ENCODE measurements at places on chromosomes 3 and 15.

GRCh38 chr3:180808823-180809575 is 103.5 kb upstream of the FXR1 start:
- no peak for DNase-seq

GRCh38 chr3:10279384-10280176 is 13.2 kb downstream of the GHRL start:
- DNase-seq: no peak

DNA sequence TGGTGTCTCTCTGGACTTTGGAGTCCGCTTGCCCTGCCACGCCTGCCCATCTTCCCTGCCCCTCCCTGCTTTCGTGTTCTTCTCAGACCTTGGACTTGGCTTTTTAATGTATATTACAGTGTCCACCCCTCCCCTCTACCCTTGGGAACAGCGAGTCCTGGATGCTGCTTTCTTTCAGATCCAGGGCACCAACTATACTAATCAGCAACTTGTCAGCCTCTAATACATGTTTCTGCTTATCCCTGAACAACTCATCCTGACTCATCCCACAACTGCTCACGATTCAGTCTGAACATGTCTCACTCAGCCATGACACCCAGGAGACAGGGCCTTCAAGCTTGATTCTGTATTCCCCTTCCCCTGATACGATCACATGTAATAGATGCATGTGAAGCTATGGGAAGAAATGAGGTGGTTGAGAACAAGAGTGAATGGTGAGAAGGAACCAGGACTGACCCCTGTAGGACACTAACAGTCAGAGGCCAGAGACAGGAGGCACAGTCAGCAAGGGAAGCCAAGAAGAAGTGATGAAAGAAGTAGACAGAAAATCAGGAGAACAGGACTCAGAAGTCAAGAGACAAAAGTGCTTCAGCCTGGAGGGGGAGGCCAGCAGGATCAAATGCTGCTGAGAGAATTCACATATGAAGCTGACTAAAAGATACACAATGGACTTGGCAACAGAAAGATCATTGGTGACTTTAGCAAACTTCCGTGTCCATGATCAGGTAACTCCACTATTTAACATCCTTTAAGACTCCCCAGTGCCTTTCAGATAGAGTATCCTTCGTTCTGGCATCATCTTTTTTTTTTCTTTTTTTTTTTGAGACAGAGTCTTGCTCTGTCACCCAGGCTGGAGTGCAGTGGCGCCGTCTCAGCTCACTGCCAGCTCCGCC is 35.4 kb downstream of the BCL2L10 start:
- peak; percentile 40 for DNase-seq

GRCh38 chr3:141629976-141630375 is 108.1 kb upstream of the RNF7 start:
- DNase-seq: no peak

- no peak for DNase-seq
Measured at GRCh38 chr3:52248165-52248541, 2.6 kb downstream of the PPM1M start.

- DNase-seq: no peak
Measured at GRCh38 chr15:84804005-84804900, 12.9 kb upstream of the ALPK3 start.

Measured in stimulated activated CD4-positive, alpha-beta T cell treated with anti-CD3 and anti-CD28 coated beads, Interleukin-1b, Interleukin-23, amount 100 ng/mL, for 48 hours (primary cell).